ENCODE measurements at places on chromosomes 3 and 15.

- DNase-seq, result no peak
Measured at GRCh38 chr3:152175528-152175889, 93.2 kb upstream of the MBNL1 start.

GRCh38 chr15:75523011-75523410, 56.1 kb downstream of the PTPN9 start:
- DNase-seq, result no peak

GRCh38 chr15:80747317-80748053, 31.7 kb upstream of the CEMIP start:
- no peak for DNase-seq

DNA sequence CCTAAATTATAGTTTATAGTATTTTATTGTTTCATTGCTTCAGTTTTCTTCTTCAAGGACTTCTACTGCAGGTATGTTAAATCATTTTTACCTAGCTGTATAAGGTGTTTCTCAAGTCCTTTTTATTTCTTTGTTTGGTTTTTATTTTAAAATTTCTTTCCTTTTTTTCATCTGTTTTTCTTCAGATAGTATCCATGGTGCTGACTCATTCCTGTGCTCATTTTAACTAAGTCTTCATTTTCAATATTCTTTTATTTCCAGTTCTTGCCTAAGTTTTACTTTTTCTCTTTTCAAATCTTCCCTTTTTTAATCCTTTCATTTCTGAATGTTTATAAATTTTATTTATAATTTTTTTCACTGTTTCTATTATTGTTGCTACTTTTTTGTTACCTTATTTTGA, 42.3 kb upstream of the STIMATE start:
- no peak for DNase-seq

All from NCI-H1092 treated with DMSO at 0.1 percent for 48 hours (cell line).